ENCODE measurements at places on chromosomes 4 and X.

DNA sequence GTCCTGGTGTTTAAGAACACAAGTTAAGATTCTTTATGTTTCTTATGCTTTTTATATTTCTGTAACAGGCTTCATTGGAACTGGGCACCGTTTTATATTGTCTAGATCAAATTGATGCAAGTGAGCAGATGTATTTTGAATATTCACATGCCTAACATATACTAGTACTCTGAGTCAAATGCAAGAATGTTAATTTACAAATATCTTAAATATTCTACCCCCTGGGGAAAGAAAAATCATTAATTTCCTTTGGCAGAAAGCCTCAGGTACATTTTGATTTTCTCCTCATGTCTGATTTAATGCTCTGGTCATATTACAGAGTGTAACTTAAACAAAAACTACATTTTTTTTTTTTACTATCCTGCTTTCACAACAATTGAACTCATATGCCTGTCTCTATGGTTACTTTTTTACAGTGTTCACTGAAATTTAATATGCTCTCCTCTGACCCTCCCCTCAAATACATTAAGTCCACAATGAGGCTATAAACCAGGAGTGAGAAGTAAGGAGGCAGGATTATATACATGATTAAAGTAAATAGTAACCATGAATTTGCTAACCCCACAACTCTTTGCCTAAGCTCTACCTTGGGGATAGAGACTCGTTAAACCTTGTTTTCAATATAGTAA, 2.4 kb upstream of the NSUN7 start:
- no peak for DNase-seq

GRCh38 chr4:139958739-139959098, 195.3 kb downstream of the MAML3 start:
- no peak for DNase-seq

DNA sequence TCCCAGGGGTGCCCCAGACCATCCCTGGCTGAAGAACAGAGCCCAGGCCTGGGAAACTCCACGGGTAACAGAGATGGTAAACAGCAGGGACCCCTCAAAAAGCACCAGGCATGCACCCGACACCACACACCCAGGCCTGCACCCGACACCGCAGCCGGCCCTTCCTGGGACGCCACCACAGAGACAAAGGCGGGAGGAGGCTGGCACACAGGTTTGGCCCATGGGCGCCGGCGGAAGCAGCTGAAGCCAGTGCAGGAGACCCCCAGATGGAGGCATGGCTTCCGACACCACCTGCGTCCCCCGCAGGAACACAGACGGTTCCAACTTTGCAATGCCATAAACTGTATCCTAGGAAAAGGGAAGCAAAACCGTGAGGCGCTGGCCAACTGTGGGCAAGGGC, 22.3 kb downstream of the CTBP1 start:
- DNase-seq, result no peak

GRCh38 chr4:60913002-60913401, 287.1 kb upstream of the ADGRL3 start:
- no peak for DNase-seq

GRCh38 chrX:21973321-21974010, 33.0 kb downstream of the SMS start:
- DNase-seq, result no peak

GRCh38 chr4:123349421-123350190, 47.0 kb upstream of the SPRY1 start:
- no peak for DNase-seq

GRCh38 chrX:32195611-32196010, 1015.7 kb downstream of the DMD start:
- DNase-seq, result no peak

- DNase-seq, result no peak
Measured at GRCh38 chrX:140944710-140945109, 57.7 kb upstream of the SPANXB1 start.

DNA sequence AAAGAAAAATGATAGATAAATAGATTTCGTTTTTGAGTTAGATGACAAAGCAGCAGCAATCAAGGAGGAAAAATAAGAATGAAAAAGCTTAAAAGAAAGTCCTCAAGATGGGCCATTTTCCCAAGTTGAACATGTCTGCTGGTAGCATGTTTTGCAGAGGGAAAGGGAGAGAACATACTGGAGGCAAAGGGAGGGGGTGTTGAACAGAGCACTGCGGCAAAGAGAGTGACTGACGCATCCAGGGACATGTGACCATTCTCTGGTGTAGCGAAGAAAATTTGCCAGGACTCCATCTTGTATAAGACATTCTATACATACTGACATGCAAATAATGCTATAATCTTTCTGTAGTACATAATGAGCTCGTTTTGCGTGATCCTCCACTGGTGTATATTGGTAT, 1.2 kb downstream of the LINC00632 start:
- no peak for DNase-seq

DNA sequence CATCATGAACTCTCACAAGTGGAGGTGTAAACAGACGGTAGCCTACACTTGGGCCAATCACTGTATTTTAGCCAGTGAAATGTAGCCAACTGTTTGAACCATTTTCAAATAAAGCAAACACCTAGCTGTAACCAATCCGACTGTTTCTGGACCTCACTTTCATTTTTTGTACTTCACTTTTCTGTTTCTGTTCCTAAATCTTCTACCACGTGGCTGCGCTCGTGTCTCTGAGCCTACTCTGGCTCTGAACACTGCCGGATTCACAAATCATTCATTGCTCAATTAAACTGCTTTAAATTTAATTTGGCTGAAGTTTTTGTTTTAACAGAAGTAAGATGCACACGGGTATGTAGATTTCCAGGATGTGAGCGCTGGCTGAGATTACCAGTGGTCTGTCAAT, 319.1 kb downstream of the RAPGEF2 start:
- no peak for DNase-seq

- DNase-seq, result no peak
Measured at GRCh38 chrX:124117325-124117724, 155.8 kb downstream of the STAG2 start.

DNA sequence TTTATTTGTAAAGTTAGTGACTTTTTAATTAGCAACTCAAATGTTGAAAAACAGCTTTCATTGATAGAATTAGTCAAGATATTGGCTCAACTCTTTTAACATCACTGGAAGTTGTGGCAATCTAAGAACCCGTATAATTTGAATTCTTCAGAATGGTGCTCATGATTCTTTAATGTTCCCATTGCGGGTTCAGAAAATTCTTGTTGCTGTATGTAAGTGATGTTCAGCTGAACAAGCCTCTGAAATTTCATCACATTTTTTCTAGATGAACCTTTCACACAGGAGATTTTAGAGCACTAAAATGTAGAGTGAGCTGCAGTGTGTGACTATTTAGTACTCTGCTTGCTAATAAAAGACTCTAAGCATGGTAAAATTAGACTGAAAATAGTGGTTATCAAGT, 1317.7 kb downstream of the FSTL5 start:
- DNase-seq, result no peak

- no peak for DNase-seq
Measured at GRCh38 chr4:88722828-88723227, 25.2 kb upstream of the NAP1L5 start.

- no peak for DNase-seq
Measured at GRCh38 chrX:54045563-54046228, 1.4 kb upstream of the PHF8 start.

GRCh38 chr4:111018216-111018615, 395.3 kb upstream of the PITX2 start:
- no peak for DNase-seq

- no peak for DNase-seq
Measured at GRCh38 chr4:121026034-121026433, 46.3 kb downstream of the NDNF start.

DNA sequence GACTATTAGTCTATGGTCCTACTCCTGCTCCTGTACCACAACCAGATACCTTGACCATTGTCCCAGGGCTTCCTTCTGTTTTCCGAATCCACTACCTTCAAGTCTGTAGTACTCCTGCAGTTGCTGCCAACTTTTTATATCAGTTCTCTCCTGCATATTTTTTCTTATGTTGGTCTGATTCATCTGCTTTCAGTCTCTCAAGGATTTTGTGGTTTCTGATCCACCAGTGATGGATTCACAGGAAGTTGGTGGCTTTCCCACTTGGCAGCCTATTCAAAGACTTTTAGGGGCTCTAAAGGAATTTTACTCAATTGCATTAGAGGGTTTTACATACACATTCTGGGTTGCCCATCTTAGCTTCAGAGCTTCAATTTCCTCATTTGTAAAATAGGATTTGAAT, 23.6 kb downstream of the KIF4A start:
- no peak for DNase-seq

GRCh38 chr4:104494185-104494584, 509 bp downstream of the CXXC4 start:
- DNase-seq, result no peak

DNA sequence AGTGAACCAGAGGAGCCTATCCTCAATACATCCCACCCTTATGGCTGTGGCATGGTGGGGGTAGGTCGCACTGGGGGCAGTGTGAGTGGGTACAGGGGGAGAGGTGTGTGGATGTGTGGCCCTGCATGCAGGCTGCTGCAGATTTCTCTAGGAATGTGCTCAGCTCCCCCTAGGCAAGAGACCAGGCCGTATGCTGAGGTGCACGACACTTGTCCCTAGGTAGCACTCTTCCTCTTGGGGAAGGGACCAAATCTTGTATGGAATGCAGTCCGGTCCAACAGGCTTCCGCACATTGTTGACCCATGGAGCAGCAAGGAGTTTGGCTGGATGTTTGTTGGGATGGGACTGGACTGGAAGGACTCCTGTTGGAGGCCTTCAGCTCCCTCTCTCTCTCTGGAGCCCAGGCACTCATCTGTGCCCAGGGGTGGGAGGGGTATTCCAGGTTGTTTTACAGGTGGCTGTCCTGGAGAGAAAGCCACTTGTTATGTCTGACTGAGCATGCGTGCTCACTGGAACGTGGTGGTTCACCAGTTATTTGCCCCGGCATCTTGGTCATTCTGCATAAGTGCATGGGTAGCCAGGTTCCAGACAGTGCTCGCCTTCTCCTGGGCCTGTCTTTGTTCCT, 55.1 kb downstream of the NBDY start:
- DNase-seq, result no peak

GRCh38 chr4:93896516-93896915, 68.0 kb downstream of the ATOH1 start:
- no peak for DNase-seq

- no peak for DNase-seq
Measured at GRCh38 chr4:6619116-6619465, 21.4 kb upstream of the MRFAP1 start.

GRCh38 chrX:14851526-14851925, 21.3 kb downstream of the FANCB start:
- no peak for DNase-seq

DNA sequence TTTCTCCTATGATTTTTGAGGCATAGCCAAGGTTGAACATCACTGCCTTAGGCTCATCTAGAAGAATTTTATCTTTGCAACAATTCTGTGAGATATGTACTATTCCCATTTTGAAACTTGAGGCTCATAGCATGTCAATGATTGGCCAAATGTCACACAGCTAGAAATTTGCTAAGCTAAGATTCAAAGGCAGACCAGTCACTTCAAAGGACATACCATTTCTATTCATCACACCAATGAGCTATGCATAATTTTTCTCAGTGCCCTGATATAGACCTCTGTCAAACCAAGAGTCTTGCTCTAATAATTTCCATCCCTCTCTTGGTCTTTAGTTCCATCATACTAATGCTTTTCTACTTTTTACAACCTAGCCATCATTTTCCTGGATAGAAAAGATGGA, 27.6 kb upstream of the SERTM2 start:
- DNase-seq, result no peak

DNA sequence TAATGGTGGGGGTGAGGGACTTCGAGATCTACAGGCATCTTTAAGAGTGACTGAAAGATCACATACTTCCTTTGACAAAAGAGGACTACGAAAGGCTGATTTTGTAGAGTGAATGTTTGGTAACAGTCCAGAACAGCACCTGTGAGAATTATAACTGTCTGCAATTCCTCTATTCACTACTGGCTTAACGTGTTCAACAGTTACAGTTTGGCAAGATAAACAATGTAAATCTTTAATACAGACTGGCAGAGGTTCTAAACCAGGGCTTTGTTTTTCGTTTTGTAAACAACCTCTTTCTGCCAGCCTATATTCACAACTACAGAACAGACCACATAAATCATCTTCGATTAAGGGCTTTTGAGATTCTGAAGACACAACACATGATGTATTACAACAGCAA, 66.9 kb downstream of the NCAPG start:
- DNase-seq, result no peak

DNA sequence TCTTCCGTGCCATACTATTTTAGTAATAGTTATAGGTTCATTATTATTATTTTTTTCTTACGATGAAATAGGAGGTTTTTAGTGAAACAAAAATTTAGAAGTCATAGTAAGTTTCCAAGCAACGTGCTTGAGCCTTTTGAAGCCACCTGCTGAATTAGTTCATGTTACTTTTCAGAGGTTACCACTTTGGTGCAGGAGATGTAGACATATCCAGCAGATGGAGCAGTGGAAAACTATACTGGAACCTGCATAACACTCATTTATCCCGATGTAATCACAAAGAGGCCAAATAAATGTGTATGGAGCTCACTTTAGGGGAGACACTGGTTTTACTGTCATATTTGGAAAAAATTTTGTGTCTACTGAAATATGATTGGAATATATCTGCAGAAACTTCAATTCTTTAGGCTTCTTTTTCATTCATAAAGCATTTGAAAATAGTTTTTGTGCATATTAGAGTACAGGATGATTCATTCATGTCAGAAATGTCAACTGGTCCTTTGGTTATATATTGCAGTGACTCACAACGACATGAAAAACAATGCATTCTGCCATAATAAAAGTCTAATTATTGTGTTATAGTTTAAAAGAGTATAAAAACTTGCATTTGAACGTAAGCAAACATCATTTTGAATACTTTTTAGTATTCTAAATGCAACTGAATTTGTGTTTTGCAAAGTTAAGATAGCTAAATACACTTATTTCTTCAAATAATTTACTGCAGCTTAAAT, 2182.9 kb upstream of the TENM3 start:
- no peak for DNase-seq

- no peak for DNase-seq
Measured at GRCh38 chr4:51943221-51943620, 76.9 kb downstream of the LRRC66 start.

- no peak for DNase-seq
Measured at GRCh38 chr4:14059006-14059405, 431.5 kb upstream of the BOD1L1 start.

- DNase-seq, result no peak
Measured at GRCh38 chrX:7083468-7084396, 63.8 kb upstream of the STS start.

DNA sequence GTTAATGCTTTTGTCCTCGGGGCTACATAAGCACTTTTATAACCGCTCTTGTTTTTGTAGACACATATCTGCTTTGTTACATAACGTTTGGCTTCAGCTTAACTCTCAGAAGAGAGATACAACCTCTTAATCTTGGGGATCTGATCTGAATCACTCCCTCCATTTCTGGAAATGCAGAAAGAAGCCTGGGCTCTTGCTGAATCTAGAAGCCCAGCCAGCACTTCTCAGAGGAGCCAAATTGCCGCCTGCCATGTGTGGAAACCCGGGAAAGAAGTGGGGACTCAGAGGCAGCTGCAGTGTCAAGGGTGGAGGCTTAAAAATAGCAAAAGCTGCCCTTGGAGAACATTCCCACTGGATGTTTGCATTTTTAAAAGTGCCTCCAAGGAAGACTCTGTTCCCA, 69.3 kb upstream of the LDB2 start:
- DNase-seq, result no peak

All from vagina (tissue), 2 donors.